Right atrium auricular region (tissue), 2 donors: ENCODE measurements at places on chromosomes 3 and 15. TPM values are rescaled to one million over a fixed set of nuclear protein-coding genes. Genes with fewer than 3 reads are reported as not detected.
A peak's percentile ranks its signal among the peaks of the same experiment; 100 is the strongest.

GRCh38 chr3:105356988-105357387, 9.7 kb upstream of the ALCAM start:
- no peak for DNase-seq
- H3K36me3 ChIP-seq: no peaks in the 10 kb centered on the region
- no peak overlapping the region for H3K27ac ChIP-seq
- no peaks in the 10 kb centered on the region for H3K4me1 ChIP-seq
- H3K27me3 ChIP-seq: no peaks in the 10 kb centered on the region

DNA sequence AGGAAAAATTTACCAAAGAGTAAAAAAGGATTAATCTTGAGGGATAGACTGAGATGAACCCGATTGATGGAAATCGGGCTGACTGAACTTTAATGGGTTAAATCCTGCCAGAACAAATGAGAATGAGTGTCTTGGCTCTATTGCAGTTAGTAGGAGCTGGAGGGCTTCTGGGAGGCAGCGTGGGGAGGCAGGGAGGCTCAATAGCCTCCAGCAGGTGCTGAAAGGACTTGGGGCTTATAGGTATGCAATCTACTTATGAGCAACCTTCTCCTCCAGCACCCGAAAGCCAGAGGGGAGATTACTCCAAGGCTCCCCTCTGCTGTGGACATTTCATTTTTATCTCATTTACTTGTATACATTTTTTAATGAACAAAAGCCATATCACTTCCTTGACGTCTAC, 1.0 kb upstream of the CRYBG3 start:
- DNase-seq: no peak
- H3K4me3 ChIP-seq: no peak overlapping the region
- no peaks in the 10 kb centered on the region for H3K27me3 ChIP-seq
- no peak overlapping the region for H3K27ac ChIP-seq
- H3K4me1 ChIP-seq: peaks cover 23% of the 10 kb centered on the region

DNA sequence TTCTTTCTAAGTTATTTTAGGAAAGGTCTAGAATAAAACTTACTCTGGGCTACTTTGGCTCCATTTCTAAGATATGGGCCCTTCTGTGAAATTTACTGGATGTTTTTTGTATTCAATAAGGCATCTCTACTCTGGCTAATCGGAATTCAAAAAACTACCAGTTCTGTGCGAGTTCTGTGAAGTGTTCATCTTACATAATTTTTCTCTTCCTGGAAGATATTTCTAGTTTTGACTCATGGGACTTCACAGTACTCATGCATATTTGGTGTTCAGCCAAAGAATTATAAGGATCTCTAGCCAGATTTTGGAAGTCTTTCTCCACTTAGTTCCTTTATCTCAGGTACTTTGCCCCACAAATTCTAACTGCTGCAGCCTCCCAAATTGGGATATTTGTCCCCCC, 46.4 kb upstream of the MBNL1 start:
- no peaks in the 10 kb centered on the region for H3K4me1 ChIP-seq
- H3K4me3 ChIP-seq: no peak overlapping the region
- H3K36me3 ChIP-seq: no peaks in the 10 kb centered on the region
- no peak overlapping the region for H3K27ac ChIP-seq

- no peaks in the 10 kb centered on the region for H3K27me3 ChIP-seq
- peaks cover 4% of the 10 kb centered on the region for H3K36me3 ChIP-seq
- H3K4me1 ChIP-seq: no peaks in the 10 kb centered on the region
These were observed 1.8 kb upstream of the LARP6 start for GRCh38 chr15:70855764-70856163.

DNA sequence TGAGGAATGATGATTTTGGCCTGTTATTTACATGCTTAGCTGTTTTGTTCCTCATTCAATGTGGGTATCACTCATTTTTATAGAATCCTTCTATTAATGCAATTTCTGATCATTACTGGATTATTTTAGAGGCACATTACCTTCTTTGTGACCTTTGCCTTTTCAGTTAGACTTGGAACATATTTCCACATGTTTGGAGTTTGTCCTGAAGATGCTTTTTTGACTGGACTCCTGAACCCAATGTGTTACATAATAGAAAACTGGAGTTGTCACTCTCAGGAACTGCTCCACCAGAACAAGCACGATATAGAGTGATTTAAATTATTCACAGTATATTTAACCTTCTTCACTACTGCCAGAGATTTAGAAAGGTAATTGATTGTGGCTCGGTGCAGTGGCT, 59.5 kb downstream of the TP63 start:
- no peak overlapping the region for H3K27ac ChIP-seq
- DNase-seq: no peak
- no peaks in the 10 kb centered on the region for H3K27me3 ChIP-seq
- no peaks in the 10 kb centered on the region for H3K4me1 ChIP-seq
- no peak overlapping the region for H3K4me3 ChIP-seq

DNA sequence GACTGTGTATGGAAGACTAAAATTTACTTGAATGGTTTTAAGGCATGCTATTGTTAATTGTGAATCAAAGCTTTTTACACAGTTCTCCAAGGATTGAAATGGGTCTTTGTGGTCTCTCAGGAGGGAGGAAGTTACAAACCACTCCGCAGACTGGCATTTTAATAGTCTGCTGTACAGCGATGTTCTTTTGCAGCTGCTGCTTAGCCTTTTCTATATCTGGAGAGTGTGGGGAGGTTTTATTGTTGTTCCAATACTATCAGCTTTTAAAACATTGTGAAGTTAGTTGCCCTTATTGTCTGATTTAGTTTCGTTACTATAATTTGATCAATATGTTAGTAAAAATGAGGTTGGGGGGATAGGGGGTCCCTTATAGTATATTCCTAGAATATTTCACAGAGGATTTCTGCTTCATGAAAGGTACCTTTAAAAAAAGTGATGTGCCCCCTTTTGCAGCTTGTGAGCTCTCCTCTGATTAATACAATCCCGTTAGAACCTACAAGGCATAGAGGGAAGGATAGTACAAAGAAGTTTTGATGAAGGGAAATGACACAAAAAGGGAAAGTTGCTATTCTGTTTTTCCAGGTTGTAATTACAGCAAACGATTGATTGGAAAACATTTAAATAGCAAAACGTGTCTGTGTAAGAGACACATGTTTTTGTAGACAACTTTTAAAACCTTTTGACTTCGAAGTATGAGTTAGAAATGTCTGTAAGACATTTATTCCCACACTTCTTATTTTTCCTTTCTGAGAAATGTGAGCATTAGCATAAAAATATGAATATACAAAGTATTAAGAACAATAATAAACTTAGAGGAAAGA, 158.3 kb upstream of the CGNL1 start:
- no peaks in the 10 kb centered on the region for H3K27me3 ChIP-seq
- H3K4me3 ChIP-seq: no peak overlapping the region
- DNase-seq: no peak
- peak overlapping the region; percentile 31 for H3K27ac ChIP-seq
- peaks cover 34% of the 10 kb centered on the region for H3K4me1 ChIP-seq
- no peaks in the 10 kb centered on the region for H3K36me3 ChIP-seq

DNA sequence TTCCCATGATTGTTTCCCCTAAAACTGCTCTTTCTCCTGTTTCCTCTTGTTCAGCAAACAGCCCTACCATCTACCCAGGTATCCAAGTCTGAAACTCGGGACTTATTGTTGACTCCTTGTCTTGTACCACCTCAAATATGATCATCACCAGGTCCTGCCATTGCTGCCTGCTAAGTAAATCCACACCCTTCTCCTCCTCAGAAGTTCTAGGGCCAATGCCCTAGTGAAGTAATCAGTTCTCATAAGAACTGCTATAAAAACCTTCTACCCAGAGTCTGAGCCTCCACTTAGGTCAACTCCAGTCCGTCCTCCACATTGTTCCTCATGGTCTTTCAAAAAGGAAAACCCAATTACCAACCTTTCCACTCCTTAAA, 77.0 kb upstream of the IL12A start:
- H3K4me1 ChIP-seq: no peaks in the 10 kb centered on the region
- no peak for DNase-seq
- no peak overlapping the region for H3K4me3 ChIP-seq
- no peaks in the 10 kb centered on the region for H3K27me3 ChIP-seq
- H3K36me3 ChIP-seq: no peaks in the 10 kb centered on the region
- no peak overlapping the region for H3K27ac ChIP-seq

DNA sequence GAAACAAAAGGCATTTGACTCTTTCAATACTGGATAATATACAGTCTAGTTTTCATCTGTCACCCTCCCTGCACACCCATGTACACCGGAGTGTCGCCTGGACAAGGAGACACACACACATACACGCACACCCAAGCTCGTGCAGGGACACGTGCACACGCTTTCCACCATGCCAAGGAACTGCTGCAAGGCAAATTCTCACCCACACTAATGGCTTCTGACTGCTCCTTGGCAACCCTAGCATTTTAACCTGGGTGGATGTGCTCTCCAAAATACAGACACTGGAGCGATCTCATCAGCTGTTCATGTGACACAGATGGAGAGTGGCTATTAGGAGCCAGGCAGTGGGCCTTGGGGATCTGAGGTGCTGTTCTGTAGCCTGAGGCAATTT, 61.6 kb downstream of the MEIS2 start:
- H3K27me3 ChIP-seq: no peaks in the 10 kb centered on the region
- DNase-seq: no peak
- no peaks in the 10 kb centered on the region for H3K4me1 ChIP-seq
- H3K36me3 ChIP-seq: no peaks in the 10 kb centered on the region
- no peak overlapping the region for H3K27ac ChIP-seq

- H3K4me1 ChIP-seq: peaks cover 9% of the 10 kb centered on the region
These were observed 19.8 kb downstream of the WHAMM start for GRCh38 chr15:82829234-82829633.

GRCh38 chr15:65285291-65286068, 1.2 kb downstream of the PARP16 start:
- DNase-seq: no peak
- no peaks in the 10 kb centered on the region for H3K4me1 ChIP-seq

DNA sequence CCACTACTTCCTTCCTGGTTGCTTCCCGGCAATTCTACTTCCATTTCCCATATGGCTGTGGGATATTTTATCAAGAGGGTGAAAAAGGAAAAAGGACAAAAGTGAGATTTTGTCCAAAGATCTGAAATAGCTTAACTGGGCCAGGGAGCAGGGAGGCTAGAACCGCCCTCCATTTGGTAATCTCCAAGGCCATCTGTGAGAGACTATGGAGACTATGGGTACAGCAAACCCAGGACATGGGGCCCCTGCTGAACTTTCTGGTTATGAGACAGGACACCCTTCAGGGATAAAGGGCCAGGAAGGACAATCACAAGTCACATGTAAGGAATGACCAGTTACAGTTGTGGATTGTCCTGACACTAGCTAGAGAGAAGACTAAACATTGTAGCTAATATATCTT, 24.3 kb downstream of the ZSCAN2 start:
- H3K27me3 ChIP-seq: no peaks in the 10 kb centered on the region
- DNase-seq: no peak
- H3K36me3 ChIP-seq: peaks cover 21% of the 10 kb centered on the region
- no peak overlapping the region for H3K27ac ChIP-seq
- H3K4me3 ChIP-seq: no peak overlapping the region

DNA sequence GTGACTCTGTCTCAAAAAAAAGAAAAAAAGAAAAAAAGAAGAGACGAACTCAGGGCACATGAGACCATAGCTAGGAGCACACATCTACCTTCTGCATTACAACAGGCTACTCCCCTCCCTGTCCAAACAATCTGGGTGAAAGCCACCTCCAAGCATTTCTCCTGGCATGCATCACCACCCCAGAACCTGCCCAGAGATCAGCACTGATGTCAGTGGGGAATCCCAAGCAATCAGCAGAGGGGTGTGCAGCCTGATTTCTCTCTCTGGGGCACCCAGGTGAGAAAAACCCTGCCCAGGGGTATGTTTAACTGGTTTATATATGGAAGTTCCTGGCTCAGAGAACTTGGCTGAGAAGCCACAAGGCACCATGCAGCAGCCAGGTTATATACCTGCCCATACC, 59.4 kb downstream of the CDC25A start:
- H3K36me3 ChIP-seq: no peaks in the 10 kb centered on the region
- no peaks in the 10 kb centered on the region for H3K27me3 ChIP-seq
- peak overlapping the region; percentile 8 for H3K27ac ChIP-seq
- DNase-seq: no peak

NR1I2 gene
- total RNA-seq: 0.82 TPM

SACM1L gene
- total RNA-seq: 18.7 TPM

ZPLD1 gene
- total RNA-seq: not detected

BSN gene
- 0.63 TPM for total RNA-seq

GOLGA6L10 gene
- total RNA-seq: 0.35 TPM

LINGO1 gene
- total RNA-seq: 7.0 TPM
